Liver (tissue), 10 donors: ENCODE measurements at places on chromosomes 1 and 21. TPM values are rescaled to one million over a fixed set of nuclear protein-coding genes. Genes with fewer than 3 reads are reported as not detected.
A peak's percentile ranks its signal among the peaks of the same experiment; 100 is the strongest.

DNA sequence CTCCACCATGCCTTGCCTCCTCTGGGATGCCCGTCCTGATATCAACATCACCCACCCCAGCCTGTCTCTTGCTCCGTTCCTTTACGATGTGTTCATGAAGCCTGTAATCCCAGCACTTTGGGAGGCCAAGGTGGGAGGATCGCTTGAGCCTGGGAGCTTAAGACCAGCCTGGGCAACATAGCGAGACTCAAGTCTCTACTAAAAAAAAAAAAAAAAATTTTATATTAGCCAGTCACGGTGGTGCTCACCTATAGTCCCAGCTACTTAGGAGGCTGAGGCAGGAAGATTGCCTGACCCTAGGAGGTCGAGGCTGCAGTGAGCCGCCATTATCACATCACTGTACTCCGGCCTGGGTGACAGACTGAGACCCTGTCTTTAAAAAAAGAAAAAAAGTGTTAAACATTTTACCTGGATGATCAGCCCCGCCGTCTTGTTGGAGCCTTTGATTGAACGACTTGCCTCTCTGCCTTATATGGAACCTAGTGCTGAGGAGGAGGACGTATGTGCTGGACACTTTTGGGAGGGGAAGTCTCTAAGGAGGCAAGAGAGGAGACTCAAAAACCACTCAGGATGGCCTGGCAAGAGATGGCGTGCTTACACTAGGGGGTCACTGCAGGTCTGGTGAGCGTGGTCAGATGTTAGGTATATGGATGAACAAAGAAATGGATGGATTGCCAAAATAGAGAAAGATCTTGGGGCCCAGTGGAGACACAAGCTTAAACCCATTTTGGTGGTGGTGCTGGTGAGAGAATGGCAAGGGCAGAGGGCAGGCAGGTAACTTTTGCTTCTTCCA, 80.5 kb upstream of the IFFO2 start:
- no peak overlapping the region for H3K4me3 ChIP-seq
- DNase-seq: no peak
- H3K27me3 ChIP-seq: no peaks in the 10 kb centered on the region
- peaks cover 17% of the 10 kb centered on the region for H3K4me1 ChIP-seq
- H3K27ac ChIP-seq: no peak overlapping the region

DNA sequence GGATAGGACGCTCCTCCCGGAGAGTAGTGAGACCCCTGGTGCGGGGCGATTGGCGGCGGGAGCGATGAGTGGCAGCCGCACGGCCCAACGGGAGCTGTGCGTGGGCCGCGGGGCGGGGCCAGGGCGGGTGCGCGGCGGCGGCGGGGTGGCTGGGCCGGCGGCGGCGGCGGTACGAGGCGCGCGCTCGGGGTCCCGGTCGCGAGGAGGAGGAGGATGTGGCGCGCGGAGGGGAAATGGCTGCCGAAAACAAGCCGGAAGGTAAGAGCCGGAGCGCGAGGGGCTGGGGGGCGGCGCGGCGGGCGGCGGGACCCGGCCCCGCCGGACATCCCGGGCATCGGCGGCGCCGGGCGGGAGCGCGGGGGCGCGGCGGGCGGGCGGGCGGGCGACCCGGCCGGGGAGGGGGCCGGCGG, at the start of gene CAMTA1:
Gene CAMTA1 (plus strand): TSS at position 137 of the 410 bp plus-strand sequence. CDS start 77 bp downstream, at position 214.
- no peaks in the 10 kb centered on the region for H3K36me3 ChIP-seq
- no peaks in the 10 kb centered on the region for H3K27me3 ChIP-seq
- DNase-seq: no peak
- peak within 1 kb of the TSS; percentile 73 for H3K4me3 ChIP-seq

- H3K4me3 ChIP-seq: no peak overlapping the region
- DNase-seq: no peak
- no peak overlapping the region for H3K27ac ChIP-seq
Measured at GRCh38 chr1:210978316-210978973, 155.5 kb downstream of the KCNH1 start.

DNA sequence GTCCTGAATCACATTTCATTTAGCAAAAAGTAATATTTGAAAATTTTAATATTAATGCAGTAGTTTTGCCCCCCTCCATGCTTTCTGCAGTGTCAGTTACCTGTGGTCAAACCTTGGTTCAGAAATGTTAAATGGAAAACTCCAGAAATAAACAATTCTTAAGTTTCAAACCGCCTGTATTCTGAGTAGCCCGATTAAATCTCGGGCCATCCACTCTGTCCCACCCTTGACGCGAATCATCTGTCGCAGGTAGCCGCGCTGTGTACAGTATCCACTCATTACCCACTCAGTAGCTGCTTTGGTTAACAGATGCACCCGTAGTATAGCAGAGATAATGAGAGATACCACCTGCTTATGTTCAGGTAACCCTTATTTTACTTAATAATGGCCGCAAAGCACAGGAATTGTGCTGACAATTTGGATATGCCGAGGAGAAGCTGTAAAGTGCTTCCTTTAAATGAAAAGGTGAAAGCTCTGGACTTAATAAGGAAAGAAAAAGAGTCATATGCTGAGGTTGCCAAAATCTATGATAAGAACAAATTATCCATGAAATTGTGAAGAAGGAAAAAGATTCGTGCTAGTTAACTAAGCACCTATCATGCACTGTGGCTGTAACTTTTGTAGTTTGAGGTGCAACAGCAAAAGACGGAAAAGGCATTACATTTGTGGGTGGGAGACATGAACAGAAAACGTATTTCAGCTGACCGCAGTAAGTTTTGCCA, 889 bp upstream of the SCYL3 start:
- no peak overlapping the region for H3K4me3 ChIP-seq
- peak; percentile 42 for DNase-seq
- H3K27ac ChIP-seq: peak overlapping the region; percentile 92
- no peaks in the 10 kb centered on the region for H3K36me3 ChIP-seq
- H3K27me3 ChIP-seq: no peaks in the 10 kb centered on the region

DNA sequence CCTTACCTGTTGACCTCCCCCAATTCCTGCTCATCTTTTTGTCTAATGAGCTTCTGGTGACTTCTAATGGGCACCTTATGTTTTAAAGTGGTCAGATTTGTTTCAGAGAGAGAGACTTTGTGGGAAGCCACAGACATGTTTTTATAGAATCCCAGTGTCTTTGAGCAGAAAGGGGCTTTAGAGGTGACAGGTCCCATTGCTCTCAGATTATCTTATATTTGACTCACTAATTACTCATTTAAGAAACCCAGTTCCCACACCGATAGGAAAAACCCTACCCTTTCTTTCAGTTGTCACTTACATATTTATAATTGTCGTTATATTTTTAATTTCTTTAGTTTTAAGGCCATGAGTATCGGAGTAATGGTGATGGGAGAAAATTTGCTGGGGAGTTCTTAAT, 215.5 kb downstream of the CAMTA1 start:
- no peak for DNase-seq
- no peak overlapping the region for H3K4me3 ChIP-seq
- no peaks in the 10 kb centered on the region for H3K36me3 ChIP-seq
- no peak overlapping the region for H3K27ac ChIP-seq

DNA sequence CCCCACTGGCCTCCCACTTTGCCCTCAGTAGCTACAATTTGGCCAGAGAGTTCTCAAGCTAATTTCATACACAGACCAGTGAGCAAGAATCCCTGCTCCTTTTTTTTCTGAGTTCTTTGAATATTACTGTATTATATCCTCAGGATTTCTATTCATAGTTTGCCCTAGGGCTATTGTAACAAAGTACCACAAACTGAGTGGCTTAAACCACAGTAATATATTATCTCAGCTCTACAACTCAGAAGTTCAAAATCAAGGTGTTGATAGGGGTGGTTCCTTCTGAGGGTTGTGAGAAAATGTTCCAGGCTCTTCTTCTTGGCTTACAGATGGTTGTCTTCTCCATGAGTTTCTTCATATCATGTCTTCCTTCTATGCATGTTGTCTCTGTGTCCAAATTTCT, 289.4 kb upstream of the ESRRG start:
- H3K27me3 ChIP-seq: no peaks in the 10 kb centered on the region
- no peak for DNase-seq
- H3K36me3 ChIP-seq: no peaks in the 10 kb centered on the region
- no peaks in the 10 kb centered on the region for H3K4me1 ChIP-seq

DNA sequence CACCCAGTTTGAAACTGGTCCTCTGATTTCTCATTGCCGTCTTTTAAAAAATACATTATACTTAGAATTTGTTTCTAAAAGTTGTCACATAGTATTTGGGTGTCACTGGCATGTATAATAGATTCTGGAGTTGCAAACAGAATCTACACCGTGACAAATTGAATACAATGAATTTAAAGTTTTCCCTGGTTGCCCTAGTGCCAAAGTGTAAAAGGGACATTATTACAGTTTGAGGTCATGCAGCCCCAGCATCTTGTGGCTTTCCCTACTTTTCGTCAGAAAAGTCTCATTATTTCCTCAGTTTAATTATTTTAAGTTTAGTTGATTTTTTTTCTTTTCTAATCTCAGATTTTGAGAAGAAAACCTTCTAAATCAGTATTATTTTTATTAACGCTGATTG, 155.9 kb downstream of the DISP1 start:
- no peak overlapping the region for H3K27ac ChIP-seq
- no peaks in the 10 kb centered on the region for H3K36me3 ChIP-seq
- no peaks in the 10 kb centered on the region for H3K27me3 ChIP-seq
- H3K4me1 ChIP-seq: no peaks in the 10 kb centered on the region
- no peak overlapping the region for H3K4me3 ChIP-seq
- DNase-seq: no peak

DNA sequence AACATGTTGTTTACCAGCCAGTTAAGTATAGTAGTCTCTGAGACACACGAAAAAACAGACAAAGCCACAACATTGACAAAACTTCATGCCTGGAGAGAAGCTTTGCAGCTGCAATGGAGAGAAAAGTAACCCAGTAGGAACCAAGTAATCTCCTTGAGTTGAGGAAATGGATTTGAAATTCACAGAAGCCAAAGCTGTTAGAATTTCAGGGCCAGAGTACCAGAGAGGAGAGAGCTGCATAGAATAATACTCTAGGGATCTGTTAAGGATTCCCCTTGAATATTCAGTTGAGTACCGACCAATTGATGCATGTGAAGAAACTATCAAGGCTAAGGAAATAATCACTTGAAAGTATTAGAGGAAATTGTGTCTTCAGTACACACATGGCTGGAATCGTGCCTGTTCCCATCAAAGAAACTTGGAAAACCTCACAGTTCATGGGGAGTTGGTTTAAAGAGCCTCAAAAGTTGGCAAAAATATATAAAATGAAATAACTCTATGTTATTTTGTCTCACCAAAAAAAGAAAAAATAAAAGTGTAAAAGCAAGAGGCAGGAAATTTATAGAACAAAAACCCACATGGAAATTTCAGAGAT, 324.0 kb upstream of the NEGR1 start:
- H3K4me1 ChIP-seq: no peaks in the 10 kb centered on the region
- H3K4me3 ChIP-seq: no peak overlapping the region
- no peaks in the 10 kb centered on the region for H3K27me3 ChIP-seq
- no peak for DNase-seq
- H3K27ac ChIP-seq: no peak overlapping the region
- H3K36me3 ChIP-seq: no peaks in the 10 kb centered on the region

- DNase-seq: no peak
- no peaks in the 10 kb centered on the region for H3K27me3 ChIP-seq
- no peak overlapping the region for H3K27ac ChIP-seq
- peaks cover 4% of the 10 kb centered on the region for H3K4me1 ChIP-seq
Measured at GRCh38 chr1:75165264-75165663, 31.1 kb downstream of the LHX8 start.

DNA sequence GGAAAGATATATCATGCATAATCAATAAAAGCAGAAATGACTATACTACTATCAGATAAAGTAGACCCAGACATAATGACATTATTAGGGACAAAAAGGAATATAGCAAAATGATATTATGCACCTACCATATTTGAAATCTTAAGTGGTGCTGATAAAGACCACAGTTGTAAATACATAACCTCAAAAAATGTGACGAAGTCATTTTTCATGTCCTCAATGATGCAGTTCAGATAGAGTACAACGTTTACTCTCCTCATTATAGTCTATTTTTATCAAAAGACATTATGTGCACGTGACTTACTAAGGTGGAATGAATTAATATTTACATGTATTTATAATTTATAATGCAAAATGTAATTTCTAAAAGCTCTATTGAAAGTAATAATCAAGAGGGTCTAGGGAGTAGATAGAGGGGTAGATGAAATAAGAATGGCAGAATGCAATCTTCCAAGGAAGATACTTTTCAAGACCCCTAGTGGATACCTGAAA, 61.7 kb upstream of the TNFSF4 start:
- H3K4me3 ChIP-seq: no peak overlapping the region
- H3K27me3 ChIP-seq: no peaks in the 10 kb centered on the region
- H3K36me3 ChIP-seq: no peaks in the 10 kb centered on the region
- no peaks in the 10 kb centered on the region for H3K4me1 ChIP-seq
- no peak for DNase-seq

- H3K27me3 ChIP-seq: no peaks in the 10 kb centered on the region
- DNase-seq: no peak
- H3K27ac ChIP-seq: no peak overlapping the region
- H3K4me3 ChIP-seq: no peak overlapping the region
Measured at GRCh38 chr1:205142102-205142469, 20.3 kb upstream of the RBBP5 start.

GRCh38 chr1:245495681-245496080, 340.9 kb downstream of the KIF26B start:
- H3K4me1 ChIP-seq: no peaks in the 10 kb centered on the region
- no peaks in the 10 kb centered on the region for H3K27me3 ChIP-seq
- no peaks in the 10 kb centered on the region for H3K36me3 ChIP-seq
- DNase-seq: no peak

DNA sequence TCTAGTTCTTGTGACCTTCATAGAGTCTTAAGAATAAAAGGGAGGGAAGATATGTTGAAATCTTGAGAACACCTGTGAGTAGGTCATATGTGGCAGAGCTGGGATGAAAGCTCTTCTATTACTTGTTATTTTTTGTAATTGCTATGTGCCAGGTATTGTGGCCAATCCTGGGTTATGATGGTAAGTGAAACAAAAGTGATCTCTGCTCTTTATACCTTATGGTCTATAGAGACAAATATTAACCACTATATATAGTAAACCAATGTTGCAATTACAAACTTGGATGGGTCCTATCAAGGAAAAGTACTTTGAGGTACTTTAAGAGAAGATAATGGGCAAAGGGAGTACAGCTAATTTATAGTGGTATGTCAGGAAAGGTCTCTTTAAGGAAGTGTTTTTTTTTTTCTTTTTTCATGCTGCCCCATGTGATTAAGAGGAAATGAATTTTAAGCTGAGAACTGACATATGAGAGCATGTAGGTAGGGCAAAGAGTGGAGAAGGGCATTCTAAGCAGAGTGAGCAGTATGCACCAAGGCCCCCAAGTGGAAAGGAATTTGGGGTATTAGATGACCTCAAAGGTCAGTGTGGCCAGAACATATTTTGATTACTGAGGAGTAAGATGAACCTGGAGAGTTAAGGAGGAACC, 43.3 kb downstream of the POU2F1 start:
- no peak overlapping the region for H3K4me3 ChIP-seq
- H3K4me1 ChIP-seq: peaks cover 10% of the 10 kb centered on the region
- H3K27me3 ChIP-seq: no peaks in the 10 kb centered on the region
- DNase-seq: no peak
- no peaks in the 10 kb centered on the region for H3K36me3 ChIP-seq

Gene SLAMF8
- 1.6 TPM for polyA plus RNA-seq

Gene LAX1
- polyA plus RNA-seq: 0.21 TPM

Gene OR14K1
- polyA plus RNA-seq: not detected

Gene RUNX3
- 0.92 TPM for polyA plus RNA-seq

Gene USH2A
- polyA plus RNA-seq: 0.28 TPM

Gene WDR77
- polyA plus RNA-seq: 25.3 TPM
